ENCODE measurements at places on chromosomes 7 and 10. TPM values are rescaled to one million over a fixed set of nuclear protein-coding genes. Genes with fewer than 3 reads are reported as not detected.

GRCh38 chr7:70183278-70183677 is 585.0 kb downstream of the AUTS2 start:
- DNase-seq, result no peak
- no peaks in the 10 kb centered on the region for H3K27me3 ChIP-seq
- H3K27ac ChIP-seq, result no peak overlapping the region
- H3K4me3 ChIP-seq, result no peak overlapping the region

- no peak overlapping the region for H3K27ac ChIP-seq
- H3K4me3 ChIP-seq, result no peak overlapping the region
- H3K27me3 ChIP-seq, result peaks cover 2% of the 10 kb centered on the region
- H3K4me1 ChIP-seq, result no peaks in the 10 kb centered on the region
Measured at GRCh38 chr10:28838908-28839307, 161.6 kb downstream of the BAMBI start.

DNA sequence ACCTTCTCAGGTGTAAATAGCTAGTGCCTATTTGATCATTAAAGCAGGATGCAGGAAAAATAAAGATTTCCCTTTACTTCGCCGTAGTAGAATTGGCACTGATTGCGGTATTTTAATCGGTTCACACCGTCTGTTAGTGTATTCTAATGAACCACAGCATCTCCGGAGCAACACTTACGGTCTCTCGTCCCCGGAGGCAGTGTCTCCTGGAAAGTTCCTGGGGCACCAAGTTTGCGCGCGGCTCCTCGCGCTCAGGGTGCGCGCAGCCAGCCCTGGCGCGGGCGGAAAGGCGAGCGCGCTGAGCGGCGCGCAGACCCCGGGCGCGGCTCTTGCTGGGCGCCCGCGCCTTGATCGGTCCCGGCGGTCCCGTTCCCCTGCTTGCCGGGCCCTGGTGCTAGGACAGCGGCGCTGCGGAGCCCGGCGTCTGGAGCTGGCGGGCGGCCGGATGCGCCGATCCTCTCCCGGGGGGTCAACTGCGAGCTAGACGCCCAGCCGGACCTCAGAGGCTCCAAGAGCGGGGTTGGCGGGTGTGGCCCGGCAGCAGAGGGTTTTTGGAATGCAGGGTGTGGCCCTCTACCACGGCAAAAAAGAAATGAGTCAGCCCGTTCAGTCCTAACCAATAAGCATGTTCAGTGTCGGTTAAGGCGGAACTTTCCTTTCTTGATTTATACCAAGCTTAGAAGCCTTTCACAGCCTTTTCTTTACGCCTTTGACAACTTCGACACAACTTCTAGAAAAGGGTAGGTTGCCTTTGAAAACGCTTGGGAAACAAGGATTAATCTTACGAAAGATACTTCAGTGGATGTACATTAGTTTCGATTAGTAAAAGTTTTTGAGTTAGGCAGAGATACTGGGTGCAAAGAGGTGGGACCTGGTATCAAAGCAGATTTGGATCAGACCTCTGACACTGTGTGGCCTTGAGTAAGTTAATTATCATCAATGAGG is 166.8 kb upstream of the ASAH2 start:
- H3K4me3 ChIP-seq, result peak overlapping the region; percentile 87
- peaks cover 17% of the 10 kb centered on the region for H3K4me1 ChIP-seq
- no peak overlapping the region for H3K27ac ChIP-seq
- no peaks in the 10 kb centered on the region for H3K27me3 ChIP-seq
- no peaks in the 10 kb centered on the region for H3K36me3 ChIP-seq

- DNase-seq, result no peak
- H3K27ac ChIP-seq, result no peak overlapping the region
- H3K27me3 ChIP-seq, result peaks cover 3% of the 10 kb centered on the region
- no peak overlapping the region for H3K4me3 ChIP-seq
- no peaks in the 10 kb centered on the region for H3K36me3 ChIP-seq
- H3K4me1 ChIP-seq, result peaks cover 4% of the 10 kb centered on the region
Measured at GRCh38 chr10:122656741-122657140, 42.9 kb downstream of the C10orf120 start.

NEBL gene
- total RNA-seq, result 1.7 TPM

ZC3HAV1 gene
- 50.7 TPM for total RNA-seq
